ENCODE measurements at places on chromosomes 11 and 22. TPM values are rescaled to one million over a fixed set of nuclear protein-coding genes. Genes with fewer than 3 reads are reported as not detected.

ABCC8 gene
- not detected for total RNA-seq

LSP1 gene
- total RNA-seq: 0.58 TPM

PYGM gene
- not detected for total RNA-seq

PLEKHB1 gene
- 4.6 TPM for total RNA-seq

- no peak for DNase-seq
These were observed 13.2 kb upstream of the C1QTNF4 start for GRCh38 chr11:47607380-47607779.

DNA sequence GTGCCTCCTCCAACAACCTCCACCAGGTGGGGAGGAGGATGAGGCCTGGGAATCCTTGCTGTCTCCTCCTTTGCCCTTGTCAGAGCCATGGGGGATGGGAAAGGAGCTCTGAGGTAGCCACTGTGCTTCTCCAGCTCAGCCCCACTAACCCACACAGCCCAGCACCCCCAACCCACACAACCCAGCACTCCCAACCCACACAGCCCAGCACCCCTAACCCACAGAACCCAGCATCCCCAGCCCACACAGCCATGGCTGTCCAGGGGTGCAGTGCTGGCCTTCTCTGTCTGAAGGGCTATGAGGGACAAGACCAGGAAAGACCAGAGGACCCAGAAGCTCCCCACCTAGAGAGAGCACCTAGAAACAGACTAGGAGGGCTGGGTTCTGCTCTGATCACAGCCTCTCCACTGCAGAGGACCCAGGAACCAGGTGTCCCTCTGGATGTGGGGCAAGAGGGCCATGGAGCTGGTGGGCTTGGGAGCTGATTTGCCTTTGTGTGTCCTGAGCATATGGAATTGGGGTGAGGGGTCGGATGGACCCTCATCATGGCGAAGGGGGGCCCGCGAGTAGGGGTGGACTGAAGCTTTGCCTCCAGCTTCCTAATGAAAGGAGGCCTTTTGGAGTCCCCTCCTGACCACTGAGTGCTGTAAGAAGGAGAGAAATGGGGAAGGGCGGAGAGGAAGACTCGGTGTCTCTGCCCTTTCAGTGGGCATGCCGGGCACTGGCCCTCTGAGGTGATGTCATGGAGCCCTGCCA is 117.6 kb upstream of the THY1 start:
- no peak for DNase-seq

DNA sequence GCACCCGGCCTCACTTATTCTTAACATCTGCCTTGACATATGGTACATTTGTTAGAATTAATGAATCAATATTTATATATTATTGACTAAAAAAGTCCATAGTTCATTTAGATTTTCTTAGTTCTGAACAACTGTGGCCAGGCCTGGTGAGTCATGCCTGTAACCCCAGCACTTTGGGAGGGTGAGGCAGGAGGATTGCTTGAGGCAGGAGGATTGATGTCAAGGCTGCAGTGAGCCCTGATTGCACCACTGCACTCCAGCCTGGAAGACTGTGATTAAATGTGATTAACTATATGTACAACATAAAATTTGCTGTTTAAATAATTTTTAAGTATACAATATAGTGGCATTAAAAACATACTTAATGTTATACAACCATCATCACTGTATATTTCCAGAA is 5.6 kb downstream of the UVRAG start:
- DNase-seq: no peak

DNA sequence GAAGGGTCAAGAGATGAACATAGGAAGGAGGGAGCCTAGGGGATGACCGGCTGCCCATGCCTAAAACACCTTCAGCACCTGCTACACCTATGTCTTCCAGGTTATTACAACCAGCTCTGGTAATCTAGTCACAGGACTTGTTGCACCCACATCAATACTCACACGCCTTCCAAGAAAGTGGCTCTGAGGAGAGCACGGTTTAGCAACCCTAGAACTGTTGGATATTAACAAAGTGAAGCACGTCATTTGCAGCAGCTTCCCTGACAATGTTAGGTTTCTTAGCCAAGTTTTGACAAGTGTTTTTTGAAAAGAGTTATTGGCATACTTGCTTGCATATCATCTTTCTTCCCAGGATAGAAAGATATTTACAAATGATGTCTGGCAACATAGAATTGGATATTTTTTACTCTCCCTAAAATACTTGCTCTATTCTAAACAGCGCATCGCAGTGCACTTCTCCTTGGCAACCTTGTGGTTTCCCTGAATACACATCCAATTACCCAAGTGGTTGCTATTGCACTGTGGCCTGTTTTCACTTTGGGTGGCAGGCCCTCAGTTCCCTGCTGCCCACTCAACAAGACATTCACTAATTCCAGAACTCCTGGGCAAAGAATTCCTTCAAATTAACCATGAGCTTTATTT is 94.3 kb upstream of the ARHGAP42 start:
- no peak for DNase-seq

DNA sequence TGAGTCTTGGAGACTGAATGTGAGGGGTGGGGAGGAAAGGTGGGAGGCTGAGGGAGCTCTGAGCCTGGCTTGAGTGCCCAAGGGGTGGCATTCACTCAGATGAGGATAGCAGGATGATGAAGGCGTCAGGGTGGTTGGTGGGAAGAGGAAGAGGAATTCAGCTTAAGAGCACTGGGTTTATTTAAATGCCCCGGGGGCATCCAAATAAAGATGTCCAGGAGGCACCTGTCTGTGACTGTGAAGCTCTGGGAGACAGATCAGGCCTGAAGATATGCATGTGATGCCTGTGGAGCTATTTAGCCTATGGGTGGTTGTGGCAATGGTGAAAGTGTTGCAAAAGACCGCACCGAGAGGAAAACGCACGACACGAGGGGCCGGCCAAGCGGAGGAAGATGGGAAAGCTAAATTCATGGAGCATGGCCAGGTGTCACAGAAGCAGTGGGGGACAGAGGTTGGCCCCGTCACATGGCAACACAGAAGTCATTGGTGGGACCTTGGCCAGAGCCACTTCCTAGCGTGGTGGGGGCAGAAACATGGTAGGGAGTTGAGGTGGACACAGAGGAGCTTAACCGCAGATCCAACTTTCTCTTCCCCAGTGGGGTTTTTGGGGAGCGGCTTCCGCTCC is 15.5 kb downstream of the SLC37A2 start:
- no peak for DNase-seq

DNA sequence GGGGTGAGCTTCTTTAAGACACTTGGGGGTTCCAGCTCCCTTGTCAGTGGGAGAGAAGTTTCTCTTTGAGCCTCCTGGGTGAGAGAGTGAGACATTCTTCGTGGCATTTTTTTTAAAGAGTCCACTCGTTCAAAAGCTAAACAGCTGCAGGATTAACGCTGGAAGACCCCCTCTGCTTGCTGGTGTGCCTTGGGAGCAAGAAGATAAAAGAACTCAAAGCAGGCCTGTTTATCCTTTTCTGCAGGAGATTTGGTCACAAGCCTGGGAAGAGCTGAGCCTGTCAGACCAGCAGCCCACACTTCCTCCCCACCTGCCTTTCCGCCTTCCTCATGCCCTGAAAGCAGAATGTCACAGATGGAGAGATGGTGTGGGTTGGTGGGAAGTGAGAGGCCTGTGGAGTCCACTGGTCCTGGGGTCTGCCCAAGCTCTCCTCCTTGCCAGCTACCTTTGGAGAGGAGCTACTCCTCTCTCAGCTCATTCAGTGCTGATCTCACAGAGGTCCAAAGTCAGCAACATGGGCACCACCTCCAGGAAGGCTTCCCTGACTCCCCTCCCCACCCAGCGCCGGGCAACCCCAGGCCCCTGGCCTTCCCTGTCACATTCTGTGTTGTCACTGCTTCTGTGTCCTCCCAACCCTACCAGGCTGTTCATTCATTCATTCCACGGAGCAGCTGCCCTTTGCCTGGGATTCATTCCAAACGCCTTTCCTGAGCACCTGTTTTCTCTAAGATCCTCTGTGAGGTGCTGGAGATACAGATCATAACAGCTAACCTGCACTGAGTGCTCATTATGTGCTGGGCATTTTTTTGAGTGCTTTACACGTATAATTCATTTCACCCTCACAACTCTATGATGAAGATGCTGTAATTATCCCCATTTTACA is 6.7 kb downstream of the GDPD5 start:
- DNase-seq: no peak

GRCh38 chr22:17201285-17201945 is 17.8 kb downstream of the ADA2 start:
- no peak for DNase-seq

DNA sequence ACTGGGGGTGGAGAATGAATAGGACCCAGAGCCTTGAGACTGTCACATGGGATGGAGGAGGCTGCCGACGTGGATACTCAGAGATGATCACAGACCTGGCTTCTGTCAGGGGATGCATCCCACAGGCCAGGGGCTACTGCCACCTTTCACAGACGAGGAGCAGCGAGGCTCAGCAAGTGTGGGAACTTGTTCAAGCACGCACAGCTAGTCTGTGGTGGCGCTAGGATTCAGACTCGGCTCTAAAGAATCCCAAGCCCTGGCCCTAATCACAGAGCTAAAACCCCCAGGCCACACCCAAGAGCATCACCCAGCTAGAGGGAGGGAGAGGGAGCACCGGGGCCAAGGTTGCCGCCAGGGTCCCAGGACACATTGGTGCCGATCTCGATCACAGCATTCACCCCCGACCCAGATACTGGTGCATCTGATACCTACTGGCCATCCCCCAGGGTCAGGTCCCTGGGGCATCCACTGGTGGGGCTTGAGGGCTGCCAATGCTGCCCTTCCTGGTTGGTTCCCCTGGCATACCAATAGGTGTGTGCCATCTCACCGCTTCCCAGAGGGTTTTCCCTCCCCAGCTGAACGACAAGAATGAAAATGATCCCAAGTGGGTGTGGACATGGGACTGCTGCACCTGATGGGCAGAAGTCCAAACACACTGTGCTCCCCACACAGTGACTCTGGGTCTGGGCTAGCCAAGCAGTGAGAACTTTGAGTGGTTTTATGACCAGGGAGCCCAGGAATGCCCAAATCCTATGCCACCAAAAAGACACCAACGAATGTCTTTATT is 6.2 kb downstream of the CHST1 start:
- DNase-seq: no peak

DNA sequence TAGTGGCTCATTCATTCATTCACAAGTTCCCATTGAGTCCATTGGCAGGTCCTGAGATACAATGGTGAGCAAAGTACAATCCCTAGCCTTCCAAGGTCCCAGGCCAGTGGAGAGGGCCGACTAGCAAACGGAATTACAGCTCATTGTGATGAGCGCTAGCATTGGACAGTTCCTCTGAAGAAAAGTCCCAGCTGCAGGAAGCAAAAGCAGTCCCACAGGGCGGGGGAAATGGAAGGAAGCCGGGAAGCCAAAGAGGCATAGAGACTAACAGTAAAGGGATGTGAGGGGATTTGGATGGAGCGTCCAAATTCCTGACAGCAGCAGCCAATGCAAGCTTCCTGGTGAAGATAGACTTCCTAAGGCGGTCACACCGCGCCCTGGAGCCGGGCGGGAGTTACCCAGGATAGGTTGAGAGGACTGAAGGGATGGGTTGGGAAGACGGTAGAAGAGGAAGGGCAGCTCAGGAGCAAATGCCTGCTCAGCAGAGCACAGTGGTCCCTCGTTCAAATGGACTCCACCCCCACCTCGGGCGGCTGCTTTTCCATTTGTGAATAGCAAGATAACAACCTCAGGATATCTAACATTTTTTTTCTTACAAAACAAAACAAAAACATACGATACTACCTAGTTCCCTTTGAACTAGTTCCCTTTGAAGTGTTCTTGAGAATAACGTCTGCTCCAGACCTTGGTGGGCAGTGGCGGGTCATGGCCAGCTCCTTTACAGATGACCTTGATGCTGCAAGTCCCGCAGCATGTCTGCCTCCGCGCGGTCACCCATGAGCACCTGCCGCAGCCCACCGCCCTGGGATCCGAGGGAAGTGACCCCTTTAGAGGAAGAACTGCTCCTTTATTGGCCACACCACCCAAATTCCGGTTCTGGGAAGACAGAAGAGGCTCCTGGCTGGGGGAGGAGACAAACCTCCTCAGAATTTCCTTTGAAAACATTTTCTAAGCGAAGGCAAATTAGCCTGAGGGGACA is 132.9 kb downstream of the RASSF10 start:
- no peak for DNase-seq

DNA sequence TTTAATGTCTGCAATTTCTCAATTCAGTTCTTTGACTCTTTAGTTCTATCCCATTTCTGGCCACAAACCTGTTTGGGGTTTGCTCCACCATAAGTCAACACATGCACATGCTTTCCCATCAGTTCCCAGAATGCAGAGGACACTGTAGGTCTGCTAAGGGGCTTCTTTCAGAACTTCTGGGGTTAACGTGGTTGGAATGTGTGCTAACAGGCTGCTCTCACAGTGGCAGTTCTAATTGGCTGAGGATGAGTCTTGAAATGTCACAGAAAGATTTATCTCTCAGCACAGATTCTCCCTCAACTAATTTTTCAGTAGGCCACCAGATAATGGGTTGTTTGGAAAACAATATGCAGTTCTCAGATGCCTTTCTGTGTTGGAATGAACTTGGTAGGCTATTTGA is 703.4 kb downstream of the NTM start:
- DNase-seq: no peak

- DNase-seq: no peak
These were observed 20.9 kb downstream of the NCF4 start for GRCh38 chr22:36881504-36882245.

DNA sequence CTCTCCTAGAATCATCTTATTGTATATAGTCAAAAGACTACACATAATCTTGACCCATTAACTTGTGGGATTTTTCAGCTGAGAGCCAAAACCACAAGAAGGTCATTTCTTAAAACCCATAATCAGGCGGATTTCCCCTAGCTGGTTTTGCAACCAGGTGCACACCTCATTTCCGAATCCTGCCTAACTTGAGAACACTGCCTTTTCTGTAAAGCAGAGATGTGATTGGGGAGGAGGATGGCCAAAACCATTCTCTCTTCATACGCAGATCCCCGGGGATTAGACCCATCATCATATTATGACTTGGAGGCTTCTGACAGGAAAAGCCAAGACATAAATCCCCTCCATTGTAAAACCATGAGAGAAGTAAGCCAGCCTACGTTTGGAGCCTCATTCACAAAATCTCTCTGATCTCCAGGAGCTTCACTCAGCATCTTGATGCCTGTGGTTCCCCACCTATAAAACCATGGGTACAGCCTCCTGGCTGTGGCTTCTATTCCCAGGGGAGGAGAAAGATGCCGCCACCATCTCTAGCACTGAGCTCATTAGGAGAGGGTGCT is 191.3 kb downstream of the KIF18A start:
- no peak for DNase-seq

DNA sequence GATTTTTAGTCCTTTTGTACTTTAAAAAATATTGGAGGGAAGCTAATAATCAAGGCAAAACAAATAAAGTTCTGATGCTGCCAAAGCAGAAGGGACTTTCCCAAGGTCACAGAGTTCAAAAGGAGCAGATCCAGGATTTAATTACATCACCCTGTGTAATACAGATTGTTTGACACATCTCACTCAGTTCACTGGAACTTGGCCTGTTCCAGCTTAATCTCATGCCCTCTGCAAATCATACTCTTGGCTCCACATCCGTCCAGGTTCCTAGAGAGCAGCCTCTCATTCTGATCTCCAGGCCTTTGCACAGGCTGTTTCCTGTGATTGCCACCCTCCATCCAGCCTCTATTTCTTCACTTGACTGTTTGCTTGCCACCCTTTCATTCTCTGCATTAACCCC is 151.7 kb downstream of the SPON1 start:
- DNase-seq: peak; percentile 27
